ENCODE measurements at places on chromosomes 2 and 18. TPM values are rescaled to one million over a fixed set of nuclear protein-coding genes. Genes with fewer than 3 reads are reported as not detected.

- peak overlapping the region; percentile 79 for H3K27ac ChIP-seq
- no peaks in the 10 kb centered on the region for H3K36me3 ChIP-seq
- peaks cover 48% of the 10 kb centered on the region for H3K27me3 ChIP-seq
- H3K4me1 ChIP-seq: peaks cover 42% of the 10 kb centered on the region
- H3K4me3 ChIP-seq: peak overlapping the region; percentile 85
Measured at GRCh38 chr2:230957756-230958391, 32.8 kb upstream of the GPR55 start.

GRCh38 chr2:74959106-74959751, 786 bp downstream of the POLE4 start:
- H3K4me3 ChIP-seq: peak overlapping the region; percentile 78
- H3K27me3 ChIP-seq: no peaks in the 10 kb centered on the region
- H3K4me1 ChIP-seq: peaks cover 61% of the 10 kb centered on the region
- H3K36me3 ChIP-seq: peaks cover 43% of the 10 kb centered on the region
- H3K27ac ChIP-seq: peak overlapping the region; percentile 82

DNA sequence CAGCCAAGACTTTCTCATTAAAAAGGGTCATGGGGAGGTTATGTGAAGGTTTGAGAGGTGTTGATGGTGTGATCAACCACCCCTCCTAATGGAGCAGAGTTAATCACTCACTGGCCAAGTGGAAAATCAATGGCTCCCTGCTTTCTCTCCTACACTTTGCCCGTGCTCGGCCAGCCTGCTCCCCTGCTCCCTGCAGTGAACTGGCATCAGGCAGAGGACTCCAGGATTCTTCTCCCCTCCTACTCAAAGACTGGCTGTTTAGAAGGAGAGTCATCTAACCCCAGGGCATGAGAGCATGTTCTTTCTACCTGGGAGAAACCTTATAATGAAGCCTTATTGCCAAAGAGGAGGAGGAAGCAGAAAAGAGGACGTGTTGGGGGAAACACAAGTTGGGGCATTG, 74.9 kb downstream of the SGPP2 start:
- peaks cover 1% of the 10 kb centered on the region for H3K4me1 ChIP-seq
- H3K27me3 ChIP-seq: no peaks in the 10 kb centered on the region
- no peak for DNase-seq
- no peak overlapping the region for H3K4me3 ChIP-seq
- H3K27ac ChIP-seq: no peak overlapping the region

- H3K27ac ChIP-seq: no peak overlapping the region
- H3K36me3 ChIP-seq: no peaks in the 10 kb centered on the region
- no peak overlapping the region for H3K4me3 ChIP-seq
- H3K4me1 ChIP-seq: no peaks in the 10 kb centered on the region
Measured at GRCh38 chr2:107745100-107745499, 81.6 kb upstream of the RGPD4 start.

DNA sequence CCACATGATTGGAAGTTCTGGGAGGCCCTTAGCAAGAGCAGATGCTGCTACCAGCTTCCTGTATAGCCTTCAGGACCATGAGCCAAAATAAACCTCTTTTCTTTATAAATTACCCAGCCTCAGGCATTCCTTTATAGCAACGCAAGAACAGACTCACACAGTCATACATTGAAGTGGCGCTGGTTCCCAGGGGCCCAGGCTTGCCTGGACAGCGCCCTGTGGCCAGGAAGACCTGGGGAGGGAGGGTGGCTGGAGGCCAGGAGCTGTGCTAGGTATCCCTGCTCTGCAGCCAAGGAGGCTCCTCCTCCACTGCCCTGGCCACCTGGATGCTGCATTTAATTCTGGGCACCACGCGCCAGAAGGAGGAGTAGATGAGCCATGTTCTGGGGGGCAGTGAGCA, 98.1 kb downstream of the AGAP1 start:
- no peaks in the 10 kb centered on the region for H3K36me3 ChIP-seq
- no peak overlapping the region for H3K4me3 ChIP-seq
- no peak for DNase-seq
- H3K4me1 ChIP-seq: no peaks in the 10 kb centered on the region

GRCh38 chr2:63853527-63854310, 12.0 kb downstream of the UGP2 start:
- peaks cover 82% of the 10 kb centered on the region for H3K36me3 ChIP-seq
- peaks cover 86% of the 10 kb centered on the region for H3K4me1 ChIP-seq
- H3K4me3 ChIP-seq: no peak overlapping the region
- H3K27me3 ChIP-seq: no peaks in the 10 kb centered on the region

GRCh38 chr2:128388499-128388941, 69.9 kb upstream of the HS6ST1 start:
- no peak for DNase-seq
- H3K4me3 ChIP-seq: no peak overlapping the region
- peaks cover 3% of the 10 kb centered on the region for H3K27me3 ChIP-seq
- H3K27ac ChIP-seq: no peak overlapping the region

DNA sequence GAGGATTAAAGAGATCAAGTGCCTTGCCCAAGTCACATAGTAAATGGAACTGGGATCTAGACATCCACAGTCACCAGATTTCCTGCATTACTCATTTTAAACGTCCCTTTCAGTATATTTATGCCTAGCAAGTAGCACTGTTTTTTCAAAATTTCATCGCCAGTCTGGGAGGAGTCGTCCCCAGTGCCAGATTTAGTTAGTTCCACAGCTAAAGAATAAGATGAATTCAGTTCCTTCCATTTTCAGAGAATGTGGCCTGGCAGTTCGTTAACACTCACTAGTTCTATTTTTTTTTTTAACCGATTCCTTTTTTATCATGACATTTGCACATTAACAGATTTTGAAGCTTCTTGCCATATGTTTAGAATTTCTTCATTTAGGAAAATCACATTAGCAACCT, 11.2 kb downstream of the GRP start:
- H3K27ac ChIP-seq: no peak overlapping the region
- no peak for DNase-seq
- peaks cover 32% of the 10 kb centered on the region for H3K27me3 ChIP-seq
- H3K36me3 ChIP-seq: no peaks in the 10 kb centered on the region

GRCh38 chr2:239122421-239123110, 274.7 kb downstream of the TWIST2 start:
- H3K4me1 ChIP-seq: peaks cover 35% of the 10 kb centered on the region
- no peak overlapping the region for H3K4me3 ChIP-seq
- H3K27me3 ChIP-seq: no peaks in the 10 kb centered on the region
- H3K27ac ChIP-seq: no peak overlapping the region
- DNase-seq: no peak
- H3K36me3 ChIP-seq: peaks cover 37% of the 10 kb centered on the region

GRCh38 chr2:171855401-171855800, 38.6 kb downstream of the SLC25A12 start:
- no peak overlapping the region for H3K4me3 ChIP-seq
- no peak overlapping the region for H3K27ac ChIP-seq
- DNase-seq: no peak
- peaks cover 40% of the 10 kb centered on the region for H3K36me3 ChIP-seq
- H3K4me1 ChIP-seq: no peaks in the 10 kb centered on the region
- H3K27me3 ChIP-seq: no peaks in the 10 kb centered on the region

DNA sequence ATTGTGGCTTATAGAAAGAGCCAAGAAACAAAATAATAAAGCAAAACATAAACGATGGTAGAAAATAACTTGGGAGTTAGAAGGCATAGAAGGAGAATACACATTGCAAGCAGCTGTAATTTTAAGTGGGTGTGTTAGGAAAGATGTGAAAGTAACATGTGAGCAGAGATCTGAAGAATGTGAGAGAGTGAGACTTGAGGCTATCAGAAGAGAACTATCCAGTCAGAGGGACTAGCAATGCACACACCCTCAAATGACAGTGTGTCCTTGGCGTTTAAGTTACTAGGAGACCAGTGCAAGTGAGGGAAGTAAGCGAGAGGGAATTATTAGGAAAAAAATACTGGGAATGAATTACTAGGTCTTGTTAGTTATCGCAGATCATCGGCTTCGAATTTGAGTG, 304.9 kb downstream of the DSEL start:
- no peaks in the 10 kb centered on the region for H3K36me3 ChIP-seq
- no peak overlapping the region for H3K4me3 ChIP-seq
- no peak for DNase-seq
- H3K27ac ChIP-seq: no peak overlapping the region
- no peaks in the 10 kb centered on the region for H3K4me1 ChIP-seq
- H3K27me3 ChIP-seq: peaks cover 3% of the 10 kb centered on the region

DNA sequence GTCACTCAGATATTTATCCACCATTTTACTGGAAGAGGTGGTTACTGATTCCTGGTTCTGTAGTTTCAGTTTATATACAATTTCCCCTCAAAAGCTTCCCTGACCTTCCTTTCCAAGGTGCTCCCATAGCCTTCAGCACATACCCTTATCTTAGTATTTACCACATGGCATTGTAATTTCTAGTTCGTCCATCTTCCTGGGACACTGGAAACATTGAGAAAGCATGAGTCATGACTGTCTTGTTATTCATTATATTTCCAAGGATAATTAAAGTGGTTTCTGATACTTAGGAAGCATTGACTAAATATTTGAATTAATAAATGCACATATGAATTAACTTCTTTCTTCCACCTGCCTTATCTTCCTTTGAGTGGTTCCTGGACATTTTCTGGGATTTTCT, 203.8 kb downstream of the ETAA1 start:
- DNase-seq: no peak
- no peaks in the 10 kb centered on the region for H3K36me3 ChIP-seq
- no peaks in the 10 kb centered on the region for H3K4me1 ChIP-seq
- no peaks in the 10 kb centered on the region for H3K27me3 ChIP-seq
- H3K4me3 ChIP-seq: no peak overlapping the region
- no peak overlapping the region for H3K27ac ChIP-seq

- H3K4me3 ChIP-seq: peak overlapping the region; percentile 95
- H3K27me3 ChIP-seq: peaks cover 3% of the 10 kb centered on the region
- DNase-seq: no peak
Measured at GRCh38 chr2:60880643-60881046, 729 bp upstream of the REL start.

DNA sequence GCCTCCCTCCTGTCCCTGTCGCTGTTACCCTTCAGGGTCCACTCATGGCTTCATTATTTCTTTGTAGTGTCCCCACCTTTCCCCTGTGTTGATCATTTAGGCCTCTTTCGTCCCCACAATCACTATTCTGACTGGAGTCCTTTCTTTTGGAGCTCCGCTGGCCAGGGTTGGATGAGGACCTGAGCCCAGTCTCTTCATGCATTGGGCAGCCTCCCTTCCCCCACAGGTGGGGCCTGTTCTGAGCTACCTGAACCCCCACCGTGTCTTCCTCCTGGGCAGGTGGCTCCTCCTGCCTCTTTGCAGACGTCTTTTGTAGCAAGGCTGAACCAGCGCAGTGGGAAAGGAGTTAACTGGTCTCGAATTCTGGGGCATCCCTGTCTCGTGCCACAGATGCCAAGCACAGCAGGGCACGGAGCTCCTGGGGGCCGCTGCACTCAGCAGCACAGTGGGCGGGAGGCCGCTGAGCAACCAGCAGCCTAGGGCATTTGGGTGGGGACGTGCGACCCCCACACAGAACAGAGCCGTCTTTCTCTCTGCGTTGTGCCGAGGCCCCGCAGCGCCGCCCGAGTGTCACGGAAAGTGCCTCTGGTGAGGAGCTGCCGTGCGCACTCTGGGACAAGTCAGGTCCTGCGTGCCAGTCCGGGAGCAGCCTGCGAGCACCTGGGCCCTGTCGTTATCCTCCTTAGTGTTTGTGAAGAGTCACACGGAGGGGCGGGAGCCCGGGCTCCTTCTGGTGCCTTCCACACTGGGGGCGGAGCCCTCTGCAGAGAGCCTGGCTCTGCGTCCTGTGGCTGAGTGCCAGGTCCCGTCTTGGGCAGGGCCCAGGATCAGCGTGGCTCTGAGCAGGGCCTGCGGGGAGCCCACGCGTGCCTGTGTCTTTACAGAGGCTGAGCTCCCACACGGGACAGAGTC, 130.1 kb downstream of the NFATC1 start:
- H3K27me3 ChIP-seq: no peaks in the 10 kb centered on the region
- peaks cover 44% of the 10 kb centered on the region for H3K4me1 ChIP-seq
- no peak for DNase-seq
- H3K27ac ChIP-seq: no peak overlapping the region

DNA sequence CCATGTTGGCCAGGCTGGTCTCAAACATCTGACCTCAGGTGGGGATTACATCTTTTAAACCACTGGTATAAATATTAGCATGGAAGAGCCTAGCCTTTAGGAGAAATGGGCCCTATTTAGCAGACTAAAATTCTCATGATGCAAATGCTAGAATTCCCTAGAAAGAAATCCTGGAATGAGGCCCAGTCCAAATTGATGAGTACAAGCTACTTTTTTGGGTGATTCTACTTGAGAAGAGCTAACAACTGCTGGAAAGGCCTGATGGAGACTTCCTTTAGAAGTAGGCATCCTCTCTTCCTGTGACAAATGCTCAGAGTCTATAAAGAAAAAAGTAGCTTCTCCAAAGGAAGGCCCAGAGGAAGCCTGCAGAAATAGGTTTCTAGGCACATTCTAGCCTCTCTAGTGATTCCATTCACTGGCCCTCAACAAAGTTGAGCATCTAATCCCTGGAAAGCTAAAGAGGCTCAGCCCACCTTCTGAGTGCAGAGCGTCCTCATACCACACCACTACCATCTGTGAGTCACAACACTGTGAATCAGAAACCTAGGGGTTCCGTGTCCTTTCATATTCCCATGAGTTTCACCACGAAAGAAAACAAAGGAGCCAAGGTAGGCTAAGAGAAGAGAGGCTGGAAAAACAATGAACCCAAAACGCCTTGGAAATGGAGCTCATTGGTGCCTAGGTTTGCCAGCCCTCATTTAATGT, 183.1 kb downstream of the C1D start:
- H3K27me3 ChIP-seq: peaks cover 3% of the 10 kb centered on the region
- no peak overlapping the region for H3K4me3 ChIP-seq
- no peak for DNase-seq
- no peaks in the 10 kb centered on the region for H3K36me3 ChIP-seq
- no peak overlapping the region for H3K27ac ChIP-seq

The SEMA4F gene
- 8.2 TPM for total RNA-seq

The PRSS56 gene
- total RNA-seq: not detected

The D2HGDH gene
- total RNA-seq: 24.6 TPM
